ENCODE measurements at places on chromosomes 2 and 18.

DNA sequence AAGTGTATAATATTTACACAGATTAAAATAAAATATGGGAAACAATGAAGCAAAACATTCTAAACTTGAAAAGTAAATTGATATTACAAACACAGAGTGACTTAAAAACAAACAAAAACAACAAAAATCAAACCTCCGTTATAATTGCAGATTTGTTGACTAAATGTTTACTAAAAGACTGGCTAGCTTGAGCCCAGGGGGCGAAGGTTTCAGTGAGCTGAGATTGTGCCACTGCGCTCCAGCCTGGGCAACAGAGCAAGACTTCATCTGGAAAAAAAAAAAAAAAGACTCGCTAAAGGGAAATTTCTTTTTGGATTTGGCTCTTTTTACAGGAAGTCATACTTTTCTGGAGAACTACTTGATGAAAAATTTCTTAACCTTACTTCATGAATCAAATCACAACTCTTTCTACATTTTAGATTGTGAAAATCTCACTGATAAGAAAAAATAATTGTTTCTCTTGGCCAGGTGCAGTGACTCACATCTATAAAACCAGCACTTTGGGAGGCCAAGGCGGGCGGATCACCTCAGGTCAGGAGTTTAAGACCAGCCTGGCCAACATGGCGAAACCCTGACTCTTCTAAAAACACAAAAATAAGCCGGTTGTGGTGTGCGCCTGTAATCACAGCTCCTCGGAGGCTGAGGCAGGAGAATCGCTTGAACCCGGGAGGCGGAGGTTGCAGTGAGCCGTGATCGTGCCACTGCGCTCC is 9.7 kb downstream of the TFPI start:
- DNase-seq, result no peak

GRCh38 chr2:229265727-229266126 is 5.4 kb downstream of the PID1 start:
- DNase-seq, result no peak

GRCh38 chr2:39871291-39871761 is 92.3 kb upstream of the THUMPD2 start:
- no peak for DNase-seq

GRCh38 chr2:5818961-5819600 is 126.9 kb downstream of the SOX11 start:
- no peak for DNase-seq

- DNase-seq, result no peak
Observed at GRCh38 chr2:174248998-174249592, 763 bp upstream of the OLA1 start.

GRCh38 chr2:240291337-240292034 is 144.0 kb upstream of the GPC1 start:
- no peak for DNase-seq

- DNase-seq, result no peak
Observed at GRCh38 chr2:67564626-67565025, 167.5 kb downstream of the ETAA1 start.

DNA sequence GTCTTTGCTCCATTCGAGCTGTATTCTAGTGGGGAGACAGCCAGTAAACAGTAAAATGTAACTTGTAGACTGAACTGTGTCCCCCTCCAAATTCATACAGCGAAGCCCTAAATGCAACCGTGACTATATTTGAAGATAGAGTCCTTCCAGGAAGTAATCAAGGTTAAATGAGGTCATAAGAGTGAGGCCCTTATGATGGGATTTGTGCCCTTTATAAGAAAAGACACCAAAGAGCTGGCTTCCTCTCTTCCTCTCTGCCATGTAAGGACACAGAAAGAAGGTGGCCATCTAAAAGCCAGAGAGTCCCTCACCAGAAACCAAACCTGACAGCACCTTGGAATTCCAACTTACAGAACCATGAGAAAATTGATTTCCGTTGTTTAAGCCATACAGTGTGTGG is 31.4 kb downstream of the GPR75 start:
- DNase-seq, result no peak

- DNase-seq, result no peak
Observed at GRCh38 chr18:10310626-10311025, 143.8 kb upstream of the APCDD1 start.

GRCh38 chr18:69978732-69979715 is 31.4 kb upstream of the CD226 start:
- peak; percentile 75 for DNase-seq

Measured in GF-D8 (cell line).